CD4-positive, alpha-beta T cell (primary cell): ENCODE measurements at places on chromosomes 3 and 15.
A peak's percentile ranks its signal among the peaks of the same experiment; 100 is the strongest.

DNA sequence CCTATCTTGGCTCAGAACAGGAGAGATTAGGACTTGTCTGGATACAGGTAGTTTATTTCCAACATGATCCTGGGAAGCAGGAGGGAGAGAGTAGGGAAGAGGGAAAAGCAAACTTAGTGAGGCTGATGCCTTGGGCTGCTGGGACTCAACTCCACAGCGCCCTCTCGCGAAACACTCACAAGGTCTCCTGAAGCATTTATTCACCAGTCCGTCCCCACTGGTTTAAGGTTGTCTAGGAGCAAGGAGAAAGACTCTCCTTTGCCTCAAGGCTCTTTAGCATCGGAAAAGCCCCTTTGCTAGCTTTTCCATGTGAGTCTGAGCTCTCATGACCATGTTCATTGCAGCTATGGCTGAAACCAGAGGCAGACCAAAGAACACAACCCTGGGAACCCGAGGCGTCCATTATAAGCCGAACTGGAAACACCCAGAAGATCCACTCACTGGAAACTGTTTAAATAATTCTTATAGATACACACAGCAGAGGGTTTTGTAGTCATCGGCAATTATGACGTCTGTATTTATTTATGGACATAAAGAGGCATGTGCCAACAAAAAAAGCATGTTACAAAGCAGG is 244.5 kb downstream of the CD47 start:
- DNase-seq = peak; percentile 43

DNA sequence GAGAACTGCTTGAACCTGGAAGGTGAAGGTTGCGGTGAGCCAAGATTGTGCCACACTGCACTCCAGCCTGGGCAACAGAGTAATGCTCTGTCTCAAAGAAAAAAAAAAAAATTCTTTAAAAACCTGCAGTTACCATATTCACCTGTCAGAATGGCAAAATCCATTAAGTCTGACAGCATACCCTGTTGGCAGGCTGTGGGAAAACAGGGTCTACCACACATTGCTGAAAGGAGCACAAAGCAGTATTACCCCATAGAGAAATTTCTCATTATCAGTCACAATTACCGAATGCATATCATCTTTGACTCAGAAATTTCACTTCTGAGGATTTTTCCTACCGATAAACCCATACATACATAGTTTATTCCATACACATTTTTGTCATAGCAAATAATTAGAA is 264.1 kb upstream of the SLCO3A1 start:
- DNase-seq = no peak

GRCh38 chr3:79737530-79737929 is 30.3 kb downstream of the ROBO1 start:
- no peak for DNase-seq

DNA sequence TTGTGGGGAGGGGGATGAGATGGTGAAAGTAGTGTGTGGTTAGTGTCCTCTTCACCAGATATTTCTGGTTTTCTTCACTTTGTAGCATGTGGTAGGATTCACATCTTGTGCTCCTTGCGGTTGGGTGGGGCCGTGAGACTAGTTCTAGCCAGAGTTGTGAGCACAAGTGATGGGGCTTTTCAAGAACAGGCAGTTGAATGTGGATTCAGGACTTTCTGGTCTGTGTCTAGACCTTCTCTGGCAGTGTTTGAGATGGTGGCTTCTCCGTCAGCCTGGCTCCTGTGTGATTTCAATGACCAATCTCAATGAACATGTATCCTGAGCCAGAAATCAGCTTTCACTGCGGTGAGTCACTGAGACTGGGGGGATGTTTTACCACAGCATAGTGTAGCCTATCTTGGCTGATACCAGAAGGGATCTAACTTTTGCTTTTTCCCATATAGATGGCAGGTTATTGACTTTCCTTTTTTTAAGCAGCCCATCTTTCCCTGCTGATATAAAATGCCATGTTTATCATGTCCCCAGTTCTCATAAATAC is 82.6 kb downstream of the RPLP1 start:
- no peak for DNase-seq

DNA sequence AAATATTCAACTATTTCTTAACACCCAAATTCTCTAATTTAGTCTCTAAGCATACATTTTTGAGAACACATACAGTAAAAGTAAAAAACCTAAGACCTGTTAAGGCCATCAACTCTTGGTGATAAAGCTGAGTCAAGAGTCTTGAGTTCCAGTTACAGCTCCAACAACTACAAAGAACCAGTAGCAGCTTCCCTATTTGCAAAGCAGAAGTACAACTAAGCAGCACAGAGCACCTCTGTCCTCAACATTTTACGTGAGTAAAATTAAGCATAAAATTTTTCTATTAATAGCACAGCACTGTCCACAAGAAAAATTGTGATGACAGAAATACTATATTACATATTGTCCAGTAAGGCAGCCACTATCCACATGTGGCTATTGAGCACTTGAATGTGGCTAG is 4.4 kb downstream of the PCOLCE2 start:
- DNase-seq = no peak

GRCh38 chr3:89145995-89146394 is 38.6 kb downstream of the EPHA3 start:
- DNase-seq = no peak

DNA sequence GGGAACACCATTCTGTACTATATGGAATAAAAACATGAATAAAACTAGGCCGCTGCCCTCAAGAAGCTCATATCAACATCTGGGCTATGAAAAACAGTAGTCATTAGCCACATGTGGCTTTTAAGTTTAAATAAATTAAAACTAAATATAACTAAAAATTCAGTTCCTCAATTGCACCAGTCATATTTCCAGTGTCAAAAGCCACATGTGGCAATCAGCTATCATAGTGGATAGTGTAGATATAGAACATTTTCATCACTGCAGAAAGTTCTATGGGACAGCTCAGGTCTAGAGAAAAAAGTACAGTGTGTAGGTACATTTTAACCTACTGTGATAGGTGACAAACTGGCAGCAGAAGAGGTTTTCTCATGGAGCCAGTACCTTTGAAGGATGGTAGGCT is 261.4 kb downstream of the FOXP1 start:
- DNase-seq = no peak

DNA sequence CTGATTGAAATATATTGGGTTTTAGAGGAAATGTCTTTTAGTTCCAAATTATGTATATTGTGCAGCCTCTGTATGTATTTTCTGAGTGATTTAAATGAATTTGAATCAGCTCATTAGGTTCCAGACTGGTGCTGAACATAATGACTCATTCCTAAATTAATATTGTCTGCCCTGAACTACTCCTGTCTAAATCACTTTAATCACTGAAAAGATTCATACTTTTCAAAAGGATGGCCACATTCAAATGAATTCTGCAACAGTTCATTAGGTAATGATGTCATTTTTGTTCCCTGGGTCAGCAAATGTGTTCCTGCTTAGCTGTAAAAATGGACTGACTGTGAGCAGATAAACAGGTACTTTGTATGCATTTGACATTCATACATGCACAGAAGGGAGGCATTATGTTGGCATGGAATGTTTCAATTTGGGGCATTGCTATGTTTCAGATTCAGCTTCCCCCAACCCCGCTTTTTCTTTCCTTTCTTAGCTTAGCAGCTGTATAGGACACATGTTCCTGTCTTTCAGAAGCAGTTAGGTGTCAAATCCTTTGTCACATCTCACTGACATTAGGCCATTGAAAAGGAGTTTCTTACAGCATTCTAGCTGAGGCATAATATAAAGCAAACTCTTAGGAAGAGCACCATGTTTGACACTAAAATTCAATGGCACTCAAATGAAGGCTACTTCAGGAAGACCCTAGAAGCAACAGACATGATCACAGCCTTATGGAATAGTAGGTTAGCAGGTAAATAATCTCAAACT is 318.5 kb upstream of the ARPP21 start:
- DNase-seq = no peak

GRCh38 chr3:41193794-41194539 is 5.3 kb upstream of the CTNNB1 start:
- DNase-seq = no peak

DNA sequence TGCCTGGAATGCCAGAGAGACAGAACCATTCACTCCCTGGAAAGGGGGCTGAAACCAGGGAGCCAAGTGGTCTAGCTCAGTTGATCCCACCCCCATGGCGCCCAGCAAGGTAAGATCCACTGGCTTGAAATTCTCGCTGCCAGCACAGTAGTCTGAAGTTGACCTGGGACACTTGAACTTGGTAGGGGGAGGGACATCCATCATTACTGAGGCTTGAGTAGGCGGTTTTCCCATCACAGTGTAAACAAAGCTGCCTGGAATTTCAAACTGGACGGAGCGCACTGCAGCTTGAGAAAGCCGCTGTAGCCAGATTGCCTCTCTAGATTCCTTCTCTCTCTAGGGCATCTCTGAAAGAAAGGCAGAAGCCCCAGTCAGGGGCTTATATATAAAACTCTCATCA is 310.7 kb upstream of the DPPA4 start:
- DNase-seq = no peak

DNA sequence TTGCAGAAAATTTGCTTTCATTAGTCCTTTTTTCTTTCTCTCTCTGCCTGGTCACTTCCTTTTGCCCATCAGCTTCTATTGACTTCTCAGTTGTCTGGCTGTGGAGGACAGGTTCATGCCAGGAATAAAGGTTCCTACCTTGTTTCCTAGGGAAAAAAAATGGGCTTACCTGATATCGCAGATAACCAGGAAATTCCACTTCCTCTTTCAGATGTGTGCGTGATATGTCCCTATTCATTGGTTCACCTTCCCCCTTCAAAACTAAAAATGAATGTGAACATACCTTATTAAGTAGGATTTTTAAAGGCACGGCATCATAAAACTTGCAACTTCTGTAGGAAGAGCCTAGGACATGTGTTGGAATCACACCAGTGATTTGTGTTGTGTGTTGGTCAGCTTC is 120.0 kb upstream of the FGF7 start:
- DNase-seq = no peak

GRCh38 chr15:43514241-43515057 is 3.0 kb upstream of the MAP1A start:
- no peak for DNase-seq

DNA sequence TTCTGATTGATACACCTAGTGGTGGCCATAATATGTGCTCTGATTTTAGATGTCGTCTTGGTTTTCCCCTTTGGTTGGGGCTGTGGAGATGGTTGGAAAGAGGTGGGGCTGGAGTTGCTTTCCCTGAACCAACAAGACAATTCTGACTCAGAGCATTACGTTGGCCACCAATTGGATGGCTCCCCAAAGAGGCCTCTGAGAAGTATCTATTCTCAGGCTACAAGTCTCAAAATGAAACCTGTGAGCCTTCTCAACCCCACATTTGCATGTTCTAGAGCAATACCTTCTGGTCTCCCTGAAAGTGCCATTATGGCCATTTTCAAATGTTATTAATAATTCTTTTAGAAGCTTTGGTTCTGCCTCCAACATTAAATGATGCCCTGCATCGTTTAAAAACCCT is 188.4 kb upstream of the WNT5A start:
- DNase-seq = no peak

- no peak for DNase-seq
Observed at GRCh38 chr15:28960979-28961378, 75.2 kb downstream of the APBA2 start.

DNA sequence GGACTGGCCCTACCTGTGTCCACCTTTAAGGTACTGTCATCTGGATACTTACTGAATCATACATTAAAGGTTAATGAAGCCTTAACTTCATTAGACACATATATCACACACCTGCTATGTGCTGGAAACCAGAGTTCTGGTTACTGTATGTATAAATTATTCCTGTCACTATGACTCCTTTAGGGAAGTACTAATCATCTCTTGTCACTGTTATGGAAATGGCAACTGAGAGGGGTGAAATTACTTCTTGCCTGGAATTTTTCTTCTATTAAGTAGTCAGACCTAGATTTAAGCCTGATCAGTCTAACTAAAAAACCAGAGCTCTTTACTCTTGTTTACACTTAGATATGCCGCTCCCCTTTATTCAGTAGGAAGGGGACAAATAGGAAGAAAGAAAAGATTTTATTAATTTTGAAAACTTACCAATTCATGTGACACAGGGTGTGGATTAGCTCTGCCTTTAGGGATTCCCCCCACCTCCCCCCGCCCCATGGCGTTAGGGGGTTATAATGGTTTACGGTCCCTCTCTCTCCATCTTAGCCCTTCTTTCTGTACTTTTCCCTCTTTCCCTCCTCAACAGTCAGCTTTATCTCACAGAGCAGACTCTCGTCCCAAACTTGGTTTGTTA is 152.5 kb downstream of the KLHL25 start:
- no peak for DNase-seq

GRCh38 chr15:73718694-73719093 is 34.5 kb downstream of the INSYN1 start:
- DNase-seq = no peak

- DNase-seq = no peak
Observed at GRCh38 chr3:111285694-111286093, 214.1 kb downstream of the NECTIN3 start.

DNA sequence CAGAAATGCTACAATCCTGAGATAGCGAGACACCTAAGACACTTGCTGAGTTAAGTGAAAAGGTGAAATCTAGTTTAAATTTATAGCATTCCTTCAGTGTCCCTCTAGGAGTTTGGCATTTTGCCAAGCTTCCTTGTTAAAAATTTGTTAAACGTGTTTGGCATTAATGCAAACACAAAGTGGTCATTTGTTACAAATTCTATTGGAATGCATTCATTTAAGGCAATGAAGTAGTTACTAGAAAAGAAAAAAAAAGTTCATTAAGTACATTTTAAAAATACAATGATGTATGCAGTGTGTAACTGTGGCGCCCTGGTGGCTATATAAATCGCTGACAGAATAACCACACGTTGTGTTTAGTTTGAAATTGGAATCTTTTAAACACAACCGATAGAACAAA is 31.3 kb upstream of the WNT5A start:
- no peak for DNase-seq

DNA sequence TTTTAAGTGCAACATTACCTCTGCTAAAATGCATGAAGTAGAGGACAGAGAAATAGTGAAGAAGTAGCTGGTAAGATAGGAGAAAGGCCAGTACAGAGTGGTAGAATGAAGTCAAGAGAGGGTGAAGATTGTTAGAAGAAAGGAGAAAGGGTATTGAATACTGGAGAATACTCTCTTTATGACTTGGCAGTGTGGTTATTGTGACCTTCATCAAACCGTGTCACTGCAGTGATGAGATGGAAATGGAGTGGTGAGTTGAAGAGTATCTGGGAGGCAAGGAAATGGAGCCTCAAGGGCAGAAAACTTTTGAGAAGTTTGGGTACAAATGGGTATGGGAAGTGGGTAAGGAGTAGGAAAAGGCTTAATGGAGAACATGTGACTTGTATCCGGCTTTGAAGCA is 24.7 kb downstream of the MINDY2 start:
- no peak for DNase-seq

- DNase-seq = no peak
Observed at GRCh38 chr15:61404567-61404966, 175.5 kb upstream of the RORA start.
